ENCODE measurements at places on chromosomes 11 and 22.

GRCh38 chr11:116962108-116962507 lies 124.7 kb upstream of the APOA1 start:
- no peak for DNase-seq

GRCh38 chr11:48036466-48036865 lies 56.1 kb downstream of the PTPRJ start:
- no peak for DNase-seq

DNA sequence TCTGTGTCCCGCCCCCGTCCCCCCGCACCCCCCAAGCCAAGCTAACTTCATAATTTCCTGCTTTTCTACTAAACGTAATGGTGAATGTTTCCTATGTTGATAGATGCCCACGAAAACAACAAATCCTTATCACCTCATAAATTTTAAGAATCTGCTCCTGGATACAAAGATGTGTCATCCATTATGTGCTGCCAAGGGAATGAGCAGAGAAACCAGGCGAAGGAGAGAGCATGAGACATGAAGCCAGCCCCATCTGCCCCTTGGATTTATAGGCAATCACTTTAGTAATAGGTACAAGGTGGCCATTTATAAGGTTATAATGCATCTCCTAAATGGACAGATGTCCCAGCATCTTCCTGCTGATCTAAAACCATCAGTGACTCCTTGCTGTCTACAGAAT lies 30.3 kb downstream of the LAYN start:
- no peak for DNase-seq

DNA sequence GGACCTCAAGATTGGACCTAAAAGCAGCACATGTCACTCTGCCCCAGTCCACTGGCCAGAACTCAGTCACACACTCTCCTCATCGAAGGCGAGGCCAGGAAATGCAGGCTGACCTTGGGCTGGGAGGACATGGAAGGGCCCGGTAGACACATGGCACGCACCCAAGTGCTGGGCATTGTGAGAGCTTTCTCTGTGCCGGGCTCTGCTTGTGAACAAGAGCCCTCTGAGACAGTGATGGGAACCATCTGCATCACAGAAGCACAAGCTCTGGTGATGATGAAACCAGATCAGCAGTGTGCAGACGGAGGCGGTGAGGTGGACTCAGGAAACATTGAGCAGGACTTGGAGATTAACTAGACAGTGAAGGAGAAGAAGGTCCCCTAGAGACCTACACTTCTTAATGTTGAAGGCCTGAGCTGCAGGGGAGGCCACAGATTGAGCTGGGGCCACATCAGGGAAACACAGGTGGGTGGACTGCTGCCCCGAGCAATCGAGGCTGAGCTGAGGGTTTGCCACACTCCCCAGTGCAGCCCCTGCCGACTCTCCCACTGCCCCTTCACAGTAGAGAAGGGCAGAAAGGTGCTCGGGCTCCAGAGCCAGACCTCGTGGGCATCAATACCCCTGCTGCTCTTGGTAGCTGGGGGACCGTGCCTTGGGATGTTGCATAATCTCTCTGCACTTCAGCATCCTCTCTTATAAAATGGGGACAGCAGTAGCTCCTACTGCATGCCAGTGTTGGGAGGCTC lies 1460.5 kb downstream of the TBC1D22A start:
- DNase-seq = no peak

- DNase-seq = peak; percentile 59
These were observed 902 bp downstream of the RASGRP2 start for GRCh38 chr11:64742889-64743590.

DNA sequence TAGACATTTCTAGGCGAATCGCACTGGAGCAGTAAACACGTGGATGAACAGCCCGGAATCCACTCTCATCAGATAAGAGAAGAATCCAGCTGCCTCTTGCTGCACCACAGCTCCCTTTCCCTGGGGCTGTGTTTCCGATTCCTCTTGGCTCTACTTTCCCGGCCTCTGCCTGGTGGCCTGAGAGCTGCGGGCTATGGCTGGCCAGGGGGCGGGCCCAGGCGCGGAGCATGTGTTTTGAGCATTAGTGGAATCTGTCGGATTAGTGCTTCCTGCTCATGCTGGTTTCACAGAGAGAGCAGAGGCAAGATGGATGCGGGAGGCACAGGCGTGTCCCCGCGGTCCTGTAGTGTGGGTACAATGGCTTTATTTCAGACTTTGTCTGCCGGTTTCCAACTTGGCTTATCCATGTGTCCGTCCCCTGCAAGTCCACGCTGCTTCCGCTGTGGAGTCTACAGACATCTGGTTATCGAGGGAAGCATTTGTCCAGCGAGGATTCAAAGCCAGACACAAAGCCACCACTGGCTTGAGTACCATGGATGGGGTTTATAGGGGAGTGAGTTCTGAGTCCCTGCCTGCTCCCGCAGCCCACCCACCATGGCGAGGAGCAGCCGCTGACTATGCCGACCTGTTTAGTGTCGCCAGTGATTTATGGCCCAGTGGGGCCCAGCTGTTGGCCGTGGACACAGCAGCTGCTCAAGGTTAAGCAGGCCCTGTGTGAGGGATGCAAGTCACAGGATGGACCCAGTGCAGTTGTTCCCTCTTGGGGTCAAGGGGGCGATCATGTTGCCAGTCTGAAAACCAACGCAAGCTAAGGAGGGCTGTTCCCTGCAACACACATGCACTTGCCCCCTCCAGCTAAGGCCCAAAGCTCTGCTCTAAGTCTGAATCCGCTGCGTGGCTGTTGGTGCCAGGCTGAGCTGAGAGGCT lies 43.3 kb upstream of the EP300 start:
- DNase-seq = no peak

- no peak for DNase-seq
These were observed 83.1 kb upstream of the SLC5A12 start for GRCh38 chr11:26805001-26805400.

DNA sequence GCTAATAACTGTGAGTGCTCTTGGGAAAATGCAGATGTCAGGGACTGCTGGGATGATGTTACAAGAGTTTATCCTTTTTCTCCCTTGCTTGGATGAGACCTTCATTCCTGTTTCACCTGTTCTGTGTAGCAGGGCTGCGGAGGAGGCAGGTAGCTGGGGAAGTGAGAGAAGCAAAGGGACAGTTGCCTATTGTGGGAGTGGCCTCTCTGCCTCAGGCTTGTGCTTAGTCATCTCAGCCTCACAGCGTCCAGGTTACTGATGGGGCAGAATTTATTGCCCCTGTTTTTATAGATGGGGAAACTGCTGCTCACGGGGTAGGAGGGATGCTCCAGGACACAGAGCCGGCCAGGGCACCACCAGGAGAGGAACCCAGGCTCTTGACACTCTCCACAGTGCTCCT lies 1.7 kb downstream of the STX3 start:
- no peak for DNase-seq

GRCh38 chr22:19879246-19879570 lies 24.5 kb upstream of the GNB1L start:
- no peak for DNase-seq

GRCh38 chr11:95229993-95230809 lies 801 bp downstream of the SESN3 start:
- peak; percentile 14 for DNase-seq

- no peak for DNase-seq
These were observed 7.8 kb upstream of the BMAL1 start for GRCh38 chr11:13269775-13270174.

- no peak for DNase-seq
These were observed 19.4 kb upstream of the IL17RA start for GRCh38 chr22:17065433-17065832.
